ENCODE measurements at places on chromosomes 7 and 10. TPM values are rescaled to one million over a fixed set of nuclear protein-coding genes. Genes with fewer than 3 reads are reported as not detected.

DNA sequence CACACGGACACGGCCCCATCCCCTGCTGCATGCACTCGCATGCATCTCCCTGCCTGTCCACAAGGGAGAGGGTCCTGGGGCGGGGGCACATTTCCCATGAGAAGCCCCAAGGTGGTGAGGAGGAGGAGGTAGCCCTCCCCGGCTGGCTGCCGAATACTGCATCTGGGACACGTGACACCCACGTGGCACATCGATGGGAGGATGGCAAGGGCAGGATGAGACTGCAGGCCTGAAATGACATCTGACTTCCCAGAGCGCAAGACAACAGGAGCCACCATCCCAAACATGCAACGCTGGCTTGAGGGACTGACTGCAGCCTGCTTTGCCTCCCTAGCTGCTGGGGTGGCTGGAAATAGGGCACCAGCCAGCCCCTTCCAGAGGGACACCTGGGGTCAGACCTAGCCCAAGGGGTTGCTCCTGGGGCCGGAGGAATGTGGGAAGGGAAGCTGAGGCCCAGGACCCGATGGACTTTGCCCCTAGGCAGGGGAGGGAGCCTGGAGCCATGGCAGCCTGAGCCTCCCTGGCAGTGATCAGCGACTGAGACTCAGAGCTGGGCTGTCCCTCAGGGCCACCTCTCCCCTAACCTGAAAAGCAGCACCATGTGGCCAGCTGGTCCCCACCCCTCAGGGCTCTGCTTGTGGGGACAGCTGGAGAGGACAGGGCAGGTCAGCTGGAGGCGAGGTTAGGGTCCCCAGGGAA is 16.1 kb downstream of the BUD23 start:
- no peak overlapping the region for H3K4me3 ChIP-seq
- no peak overlapping the region for H3K27ac ChIP-seq

GRCh38 chr7:156080596-156080995 is 268.3 kb upstream of the SHH start:
- no peak overlapping the region for H3K27ac ChIP-seq
- no peaks in the 10 kb centered on the region for H3K4me1 ChIP-seq
- no peaks in the 10 kb centered on the region for H3K27me3 ChIP-seq
- no peaks in the 10 kb centered on the region for H3K36me3 ChIP-seq
- H3K4me3 ChIP-seq: no peak overlapping the region

- no peak overlapping the region for H3K4me3 ChIP-seq
- no peaks in the 10 kb centered on the region for H3K27me3 ChIP-seq
- no peaks in the 10 kb centered on the region for H3K36me3 ChIP-seq
- H3K4me1 ChIP-seq: peaks cover 38% of the 10 kb centered on the region
- H3K27ac ChIP-seq: no peak overlapping the region
Measured at GRCh38 chr7:108226816-108227299, 96.7 kb upstream of the LAMB4 start.

DNA sequence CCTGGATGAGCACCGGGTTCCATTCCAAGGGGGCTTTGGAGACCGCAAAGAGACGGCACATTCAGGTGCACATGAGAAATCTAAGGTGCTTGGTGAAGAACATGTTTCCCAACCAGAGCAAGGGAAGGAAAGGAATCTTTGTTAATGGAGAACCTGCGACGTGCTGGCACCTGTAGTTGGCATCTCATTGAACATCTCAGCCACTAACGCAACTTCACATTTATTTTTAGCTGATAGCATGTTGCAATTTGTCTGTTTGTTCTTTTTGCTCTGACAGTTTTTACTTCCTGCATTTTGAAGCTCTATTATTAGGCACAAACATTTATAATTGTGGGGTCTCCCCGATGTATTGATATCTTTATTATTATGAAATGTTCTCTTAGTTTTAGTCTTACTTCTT is 316.7 kb downstream of the TCERG1L start:
- no peak overlapping the region for H3K4me3 ChIP-seq
- no peaks in the 10 kb centered on the region for H3K4me1 ChIP-seq
- DNase-seq: no peak
- no peak overlapping the region for H3K27ac ChIP-seq
- H3K27me3 ChIP-seq: no peaks in the 10 kb centered on the region

DNA sequence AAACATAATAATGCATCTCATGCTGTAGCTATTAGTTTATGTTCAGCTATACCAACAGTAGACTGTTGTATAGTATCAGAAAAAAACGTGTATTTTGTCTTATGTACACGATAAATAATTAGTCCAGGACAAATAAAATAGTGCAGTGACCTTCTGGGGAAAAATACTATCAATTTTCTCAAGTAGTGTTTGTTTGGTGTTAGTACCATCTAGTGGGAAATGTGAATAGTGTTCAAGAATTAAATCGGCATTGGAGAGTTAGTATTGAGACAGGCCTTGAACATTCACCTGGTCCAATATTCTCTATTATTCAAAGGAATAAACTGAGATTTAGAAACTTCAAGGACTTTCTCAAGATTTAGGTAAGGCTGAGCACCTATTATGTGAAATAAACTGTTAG is 21.7 kb upstream of the OR2A5 start:
- no peak overlapping the region for H3K4me3 ChIP-seq
- DNase-seq: peak; percentile 52
- no peak overlapping the region for H3K27ac ChIP-seq
- peaks cover 1% of the 10 kb centered on the region for H3K27me3 ChIP-seq
- no peaks in the 10 kb centered on the region for H3K36me3 ChIP-seq

DNA sequence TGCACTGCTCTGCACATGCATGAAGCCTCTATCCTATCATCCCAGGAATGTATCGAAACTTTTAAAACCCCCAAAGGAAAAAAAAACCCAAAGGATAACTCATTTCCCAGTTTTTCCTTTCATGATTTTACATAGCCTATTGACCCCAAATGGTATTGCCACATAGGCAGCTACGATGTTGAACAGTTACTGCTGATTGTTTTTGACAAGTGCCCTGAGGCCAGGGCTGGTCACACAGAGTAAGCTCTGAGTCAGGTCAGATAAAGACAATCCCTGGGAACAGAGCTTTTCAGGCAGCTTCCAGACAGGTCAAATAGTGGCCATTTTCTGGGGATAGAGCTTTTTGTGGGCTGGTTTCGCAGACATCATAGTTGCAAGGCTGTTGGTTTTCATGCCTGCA is 52.1 kb downstream of the MYL10 start:
- no peak overlapping the region for H3K27ac ChIP-seq
- H3K4me1 ChIP-seq: peaks cover 11% of the 10 kb centered on the region
- peak; percentile 28 for DNase-seq
- peaks cover 14% of the 10 kb centered on the region for H3K27me3 ChIP-seq

DNA sequence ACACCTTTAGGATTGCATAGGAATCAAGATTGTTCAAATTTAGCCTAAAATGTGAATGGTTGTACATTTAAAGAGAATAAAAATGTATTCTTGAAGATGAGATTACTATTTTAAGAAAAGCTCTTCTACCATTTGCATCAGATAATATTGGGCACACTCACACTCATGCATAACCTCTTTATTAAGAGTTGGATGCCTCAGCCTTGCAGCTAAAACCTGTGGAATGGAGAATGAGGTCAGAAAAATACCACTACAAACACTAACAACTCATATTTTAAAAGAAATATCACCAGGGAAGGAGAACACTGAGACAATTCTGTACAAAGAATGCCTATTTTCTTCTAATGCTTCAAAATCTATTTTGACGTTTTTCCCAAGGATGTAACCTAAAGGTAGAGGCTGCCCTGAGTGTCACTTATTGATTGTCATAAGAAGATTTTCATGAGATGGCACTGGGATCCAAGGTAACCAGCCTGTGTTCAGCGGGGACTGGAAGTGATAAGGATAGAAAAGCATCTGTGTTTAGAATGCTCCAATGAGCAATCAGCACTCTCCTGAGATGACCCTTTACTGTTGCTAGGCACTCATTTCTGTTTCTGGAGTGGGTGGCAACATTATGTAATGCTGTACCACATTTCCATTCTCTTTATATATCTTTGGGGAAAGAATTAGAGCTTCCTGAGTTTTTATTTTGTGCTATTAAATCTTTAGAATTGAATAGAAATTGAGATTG is 26.6 kb downstream of the REEP3 start:
- peak; percentile 44 for DNase-seq
- peak overlapping the region; percentile 67 for H3K27ac ChIP-seq
- H3K36me3 ChIP-seq: peaks cover 22% of the 10 kb centered on the region
- H3K4me1 ChIP-seq: peaks cover 57% of the 10 kb centered on the region

DNA sequence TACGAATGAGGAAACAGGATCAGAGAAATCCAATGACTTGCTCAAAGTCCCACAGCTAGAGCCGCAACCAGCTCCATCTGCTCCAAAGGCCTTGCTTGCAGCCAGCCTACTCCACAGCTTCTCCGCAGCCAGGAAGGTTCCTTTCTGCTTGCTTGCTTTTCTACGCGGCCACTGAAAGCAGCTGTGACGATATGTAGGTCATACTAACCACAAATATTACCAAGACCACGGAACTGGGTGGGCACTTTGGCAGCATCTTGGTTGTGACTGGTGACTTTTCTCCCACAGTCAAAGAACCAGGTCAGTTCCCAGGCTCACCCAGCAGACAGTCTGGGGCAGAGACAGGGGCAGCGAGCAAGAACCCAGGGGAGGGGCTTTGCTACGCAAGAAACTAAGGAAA is 86.4 kb downstream of the FAM53B start:
- H3K27me3 ChIP-seq: peaks cover 3% of the 10 kb centered on the region
- no peak overlapping the region for H3K4me3 ChIP-seq
- H3K36me3 ChIP-seq: no peaks in the 10 kb centered on the region

GRCh38 chr7:121151774-121152221 is 163.3 kb downstream of the CPED1 start:
- H3K4me1 ChIP-seq: no peaks in the 10 kb centered on the region
- H3K27ac ChIP-seq: no peak overlapping the region
- H3K36me3 ChIP-seq: peaks cover 42% of the 10 kb centered on the region
- H3K27me3 ChIP-seq: no peaks in the 10 kb centered on the region
- no peak overlapping the region for H3K4me3 ChIP-seq

DNA sequence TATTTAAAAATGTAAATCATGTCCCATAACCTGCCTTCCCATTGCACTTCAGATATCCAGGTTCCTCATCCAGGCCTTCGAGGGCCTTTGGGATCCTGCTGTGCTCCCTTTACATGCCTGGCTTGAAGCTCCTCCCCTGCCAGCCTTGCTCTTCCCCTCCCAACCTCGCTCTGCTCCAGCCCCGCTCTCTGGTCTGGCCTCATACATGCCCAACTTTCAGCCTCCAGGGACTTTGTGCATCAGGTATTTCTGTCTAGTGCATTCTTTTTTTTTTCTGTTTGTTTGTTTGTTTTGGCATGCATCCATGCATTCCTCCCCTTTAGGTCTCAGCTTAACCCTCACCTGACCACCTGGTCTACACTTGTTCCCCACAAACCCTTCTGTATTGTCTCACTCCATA is 160.3 kb downstream of the SNX10 start:
- H3K4me1 ChIP-seq: no peaks in the 10 kb centered on the region
- H3K27me3 ChIP-seq: peaks cover 2% of the 10 kb centered on the region
- H3K4me3 ChIP-seq: no peak overlapping the region
- H3K27ac ChIP-seq: no peak overlapping the region
- DNase-seq: no peak

DNA sequence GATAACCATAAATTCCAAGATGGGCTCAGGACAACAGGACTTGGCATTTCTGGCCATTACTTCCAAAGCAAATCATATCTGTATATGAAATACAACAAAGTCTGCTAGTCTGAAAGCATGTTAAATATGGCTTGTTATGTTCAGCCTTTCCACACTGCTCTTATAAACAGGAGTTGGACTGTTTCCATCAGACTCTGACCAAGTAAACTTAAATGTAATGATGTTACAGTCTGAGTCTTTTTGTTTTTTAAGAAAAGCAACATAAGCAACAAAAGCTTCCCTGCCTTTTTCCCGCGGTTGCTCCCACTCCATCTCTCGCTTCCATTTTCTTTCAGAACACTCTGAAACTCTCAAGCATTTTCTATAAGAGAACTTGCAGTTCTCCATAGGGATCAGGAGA is 8.1 kb upstream of the CDCA7L start:
- H3K36me3 ChIP-seq: no peaks in the 10 kb centered on the region
- H3K27ac ChIP-seq: no peak overlapping the region
- peaks cover 7% of the 10 kb centered on the region for H3K4me1 ChIP-seq
- DNase-seq: no peak

- peaks cover 15% of the 10 kb centered on the region for H3K27me3 ChIP-seq
- no peak overlapping the region for H3K4me3 ChIP-seq
- H3K4me1 ChIP-seq: no peaks in the 10 kb centered on the region
- no peak for DNase-seq
Measured at GRCh38 chr10:46296641-46297141, 9.9 kb downstream of the ANTXRL start.

The UFSP1 gene
- total RNA-seq: 5.4 TPM

The NXPH1 gene
- total RNA-seq: not detected

The CCDC3 gene
- not detected for total RNA-seq

The TMEM140 gene
- 1.7 TPM for total RNA-seq

The GIGYF1 gene
- 21.8 TPM for total RNA-seq

The HECW1 gene
- total RNA-seq: 4.7 TPM
